CD8-positive, alpha-beta T cell (primary cell): ENCODE measurements at places on chromosomes 3 and 15.

DNA sequence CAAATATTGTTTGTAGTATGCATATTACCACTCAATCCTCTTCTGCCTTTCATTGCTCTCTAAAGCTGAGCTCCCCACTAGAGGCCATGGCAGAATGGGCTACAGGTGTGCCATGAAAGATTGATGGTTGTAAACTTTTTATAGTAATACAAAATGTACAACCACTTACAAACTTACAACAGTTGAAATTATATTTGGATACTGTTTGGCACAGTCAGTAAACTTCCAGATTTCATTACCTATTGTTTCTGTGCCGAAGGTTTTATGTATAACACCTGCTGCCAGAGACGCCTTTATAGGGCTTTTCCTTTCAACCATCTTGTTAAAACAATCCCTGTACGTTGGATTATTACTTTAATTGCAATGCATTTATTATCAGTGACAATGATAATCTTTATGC, 7.0 kb downstream of the ROPN1 start:
- no peak for DNase-seq

GRCh38 chr3:97610626-97611025, 153.9 kb upstream of the ARL6 start:
- no peak for DNase-seq

GRCh38 chr3:24437326-24437725, 57.3 kb downstream of the THRB start:
- no peak for DNase-seq

DNA sequence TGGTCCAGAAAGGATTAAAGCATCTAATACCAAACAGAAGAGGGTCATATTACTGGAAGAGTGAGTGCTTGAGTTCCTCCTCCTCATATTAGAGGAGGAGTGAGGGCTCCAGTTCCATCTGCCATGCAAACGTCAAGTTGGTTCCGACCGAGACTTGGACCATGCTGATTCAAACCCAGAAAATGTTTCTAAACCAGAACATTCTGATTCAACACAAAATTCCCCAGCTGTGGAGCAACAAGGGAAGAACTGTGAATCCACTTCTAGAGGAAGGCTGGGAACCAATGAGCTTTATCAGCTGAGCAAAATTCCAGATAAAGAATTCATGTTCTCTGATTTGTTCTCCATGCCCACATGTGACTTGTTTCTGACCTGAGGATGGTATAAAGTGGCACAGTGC, 135.6 kb upstream of the WNT5A start:
- DNase-seq = no peak

GRCh38 chr3:134463676-134464063, 22.1 kb downstream of the ANAPC13 start:
- no peak for DNase-seq

DNA sequence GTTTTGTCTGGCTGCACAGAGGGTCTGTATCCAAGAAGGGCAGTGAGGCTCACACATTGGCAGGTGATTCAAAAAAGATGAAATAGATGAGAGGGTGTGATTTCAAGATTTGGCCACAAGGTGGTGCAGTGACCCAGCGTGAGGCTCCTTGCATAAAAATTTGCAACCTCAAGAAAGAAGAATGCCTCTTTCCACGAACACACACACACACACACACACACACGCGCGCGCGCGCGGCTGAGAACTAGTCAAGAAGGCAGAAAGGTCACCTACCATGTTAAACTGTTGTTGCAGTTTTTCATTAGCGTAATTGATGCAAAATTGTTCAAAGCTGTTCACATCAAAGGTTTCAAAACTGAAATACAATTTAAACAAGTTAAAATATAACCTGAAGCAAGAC, 39.2 kb downstream of the MYO5C start:
- DNase-seq = peak; percentile 54

DNA sequence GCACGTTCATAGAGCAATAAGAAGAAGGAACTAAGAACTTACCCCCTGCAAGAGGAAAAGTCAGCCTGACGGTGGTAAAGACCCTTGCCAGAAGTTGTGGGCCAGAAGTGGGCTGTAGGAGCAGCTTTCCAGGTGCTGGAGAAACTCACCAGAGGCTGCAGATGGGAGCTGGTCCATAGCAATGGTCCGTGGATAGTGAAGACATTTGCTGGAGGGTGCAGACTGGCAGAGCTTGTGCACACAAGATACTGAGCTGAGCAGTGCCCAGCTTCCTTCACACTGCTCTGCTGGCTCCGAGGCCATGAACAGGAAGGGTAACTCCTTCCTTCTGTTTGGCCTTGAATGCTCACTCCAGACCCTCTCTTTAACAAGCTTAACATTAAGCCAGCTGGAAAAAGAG, 149.8 kb upstream of the BNIP2 start:
- DNase-seq = no peak

- no peak for DNase-seq
These were observed 60.4 kb downstream of the PLAAT1 start for GRCh38 chr3:193301433-193301832.

- DNase-seq = no peak
These were observed 143.5 kb upstream of the NECTIN3 start for GRCh38 chr3:110928016-110928662.

- no peak for DNase-seq
These were observed 101.6 kb upstream of the NR2E3 start for GRCh38 chr15:71708741-71709140.

DNA sequence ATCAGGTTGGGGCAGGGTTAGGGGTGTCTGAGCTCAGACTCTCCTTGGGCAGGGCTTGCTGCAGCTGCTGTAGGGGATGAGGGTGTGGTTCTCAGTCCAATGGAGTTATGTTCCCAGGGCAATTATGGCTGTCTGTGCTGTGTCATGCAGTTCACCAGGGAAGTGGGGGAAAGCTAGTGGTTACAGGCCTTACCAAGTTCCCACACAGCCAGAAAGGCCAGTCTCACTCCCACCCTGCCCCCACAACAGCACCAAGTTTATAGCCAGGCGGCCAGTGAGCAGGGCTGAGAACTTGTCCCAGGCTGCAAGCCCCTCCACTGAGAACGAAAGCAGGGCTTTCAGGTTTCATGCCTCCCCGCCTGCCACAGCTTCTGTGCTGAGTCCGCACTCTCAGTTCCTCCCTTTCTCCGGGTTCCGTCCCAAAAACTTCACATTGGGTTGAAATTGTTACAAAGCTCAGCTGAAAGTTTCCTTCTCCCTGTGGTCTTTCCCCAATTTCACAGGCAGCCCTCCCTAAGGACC, 19.6 kb upstream of the CPOX start:
- DNase-seq = no peak

- peak; percentile 58 for DNase-seq
These were observed 238.8 kb downstream of the EDEM1 start for GRCh38 chr3:5426094-5426883.

DNA sequence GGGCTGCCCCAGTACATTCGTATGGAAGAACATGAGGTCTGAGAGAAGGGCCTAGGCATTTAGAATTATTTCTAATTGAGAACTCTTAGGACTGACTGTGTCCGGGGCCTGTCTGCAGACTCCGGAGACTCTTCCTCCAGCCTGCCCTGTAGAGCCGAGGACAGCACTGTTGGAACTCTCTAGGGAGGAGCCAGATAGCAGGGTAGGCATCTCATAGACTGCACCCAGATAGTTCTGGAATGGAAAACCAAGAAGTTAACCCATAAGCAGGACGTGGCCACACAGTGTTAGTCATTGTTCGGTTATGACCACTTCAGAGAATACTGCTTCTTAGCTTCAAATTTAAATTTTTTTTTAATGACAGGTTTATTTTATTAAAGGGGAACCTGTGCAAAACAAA, 59.5 kb downstream of the SNRK start:
- DNase-seq = no peak

DNA sequence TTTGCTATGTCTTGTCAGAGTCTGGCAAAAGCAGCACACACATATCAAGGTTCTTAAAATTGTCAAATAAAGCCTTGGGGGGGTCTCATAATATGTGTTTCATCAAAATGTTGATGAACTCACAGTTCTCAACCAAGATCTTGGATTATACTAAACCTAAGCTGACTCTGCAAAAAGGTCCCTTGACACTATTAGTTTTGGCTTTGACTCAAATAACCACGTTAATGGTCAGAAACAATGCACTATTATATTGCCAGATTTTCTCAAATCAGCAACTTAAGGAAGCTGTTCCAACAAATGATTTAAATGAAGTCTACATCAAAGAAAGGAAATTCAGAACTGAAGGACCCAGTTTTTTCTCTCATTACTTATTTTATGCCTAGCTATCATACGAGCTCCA, 1063.9 kb downstream of the ROBO1 start:
- no peak for DNase-seq

DNA sequence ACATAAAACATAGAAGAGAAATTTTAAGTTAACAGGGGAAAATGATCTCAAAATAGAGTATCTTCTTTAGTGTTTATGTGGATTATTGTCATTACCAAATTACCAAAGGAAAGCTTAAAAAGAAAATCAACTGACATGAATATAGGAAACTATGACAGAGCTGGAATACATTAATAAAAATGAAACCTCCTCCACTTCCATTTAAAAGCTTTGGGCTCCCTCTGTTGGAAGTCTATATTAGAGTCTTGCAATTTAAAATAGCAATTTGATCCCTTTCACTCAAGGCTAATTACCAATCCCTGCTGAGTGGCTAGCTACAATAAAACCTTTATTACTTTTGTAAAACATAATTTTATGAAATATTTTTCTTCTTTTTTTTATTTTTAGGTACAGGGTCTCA, 61.4 kb upstream of the IMPG2 start:
- no peak for DNase-seq

GRCh38 chr15:29451201-29451781, 181.7 kb upstream of the NSMCE3 start:
- DNase-seq = no peak

GRCh38 chr15:66909381-66909890, 156.0 kb upstream of the SMAD3 start:
- no peak for DNase-seq

DNA sequence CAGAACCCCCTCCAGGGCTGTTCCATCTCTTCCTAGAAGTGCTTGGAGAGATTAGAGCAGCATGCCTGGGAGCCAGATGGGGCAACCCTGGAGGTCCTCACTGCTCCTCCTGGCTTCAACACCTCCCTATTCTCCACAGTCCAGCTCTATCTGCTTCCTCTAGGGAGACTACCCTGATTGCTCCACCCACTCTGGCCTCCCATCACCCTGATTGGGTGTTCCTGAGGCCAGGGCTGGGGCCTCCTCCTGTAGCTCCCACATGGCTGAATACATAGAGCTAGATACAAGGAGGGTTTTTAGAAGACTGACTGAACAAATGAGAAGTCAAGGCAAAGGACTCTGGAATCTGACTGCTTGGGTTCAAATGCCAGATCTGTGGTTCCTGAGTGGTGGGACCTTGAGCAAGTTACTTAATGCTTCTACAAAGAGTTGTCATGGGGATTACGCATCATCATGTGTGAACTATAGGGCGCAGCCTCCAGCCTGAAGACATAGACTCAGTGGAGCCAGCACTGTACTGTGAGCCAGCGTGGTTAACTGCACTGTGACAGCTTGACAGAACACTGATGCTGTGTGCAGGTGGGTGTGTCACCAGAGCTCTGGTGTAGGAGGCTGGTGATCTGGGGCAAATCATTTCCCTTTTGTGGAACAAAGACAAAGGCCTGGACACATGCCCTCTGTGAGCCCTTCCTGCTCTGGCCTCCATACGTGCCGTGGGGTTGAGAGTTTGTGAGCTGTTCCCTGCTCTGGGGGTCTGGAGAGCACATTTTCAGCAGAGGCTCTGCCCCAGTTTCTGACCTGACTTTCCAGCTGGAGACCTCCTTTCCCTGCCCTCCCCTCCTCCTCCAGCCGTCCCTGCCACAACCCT, 74.8 kb downstream of the SCN5A start:
- DNase-seq = no peak

GRCh38 chr15:52709187-52709981, 30.2 kb upstream of the ATOSA start:
- no peak for DNase-seq

GRCh38 chr3:15313461-15313860, 18.9 kb downstream of the SH3BP5 start:
- DNase-seq = peak; percentile 16

GRCh38 chr3:134282659-134283047, 32.0 kb upstream of the RYK start:
- DNase-seq = no peak

DNA sequence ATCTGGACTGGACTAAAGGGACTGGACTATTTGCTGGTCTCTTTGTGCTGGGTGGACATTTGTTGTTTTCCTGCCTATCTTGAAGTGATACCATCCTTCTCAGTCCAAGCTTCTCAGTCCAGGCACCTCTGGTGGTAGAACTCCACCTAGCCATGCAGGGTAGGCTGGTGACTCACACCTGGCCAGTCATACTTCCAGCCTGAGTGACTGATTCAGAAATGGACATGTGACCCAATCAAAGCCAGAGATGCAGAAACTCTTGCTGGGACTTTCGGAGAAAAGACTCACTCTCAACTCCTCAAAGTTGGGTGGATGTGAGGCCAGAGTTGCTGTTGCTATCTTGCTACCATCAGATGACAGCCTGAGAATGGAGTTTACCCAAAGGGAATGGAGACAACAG, 5.6 kb upstream of the ASB14 start:
- no peak for DNase-seq

DNA sequence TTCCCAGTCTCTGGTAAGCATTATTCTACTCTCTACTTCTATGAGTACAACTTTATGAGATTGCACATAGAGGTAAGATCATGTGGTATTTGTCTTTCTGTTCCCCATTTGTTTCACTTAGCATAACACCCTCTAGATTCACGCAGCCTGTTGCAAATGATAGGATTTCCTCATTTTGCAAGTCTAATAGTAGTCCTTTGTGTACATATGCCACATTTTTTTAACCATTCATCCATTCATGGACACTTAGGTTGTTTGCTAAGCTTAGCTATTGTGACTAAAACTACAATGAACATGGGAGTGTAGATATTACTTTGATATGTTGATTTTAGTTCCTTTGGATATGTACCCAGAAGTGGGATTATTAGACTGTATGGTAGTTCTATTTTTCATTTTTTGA, 717.9 kb upstream of the ALCAM start:
- no peak for DNase-seq

GRCh38 chr15:79357566-79357965, 46.7 kb downstream of the TMED3 start:
- no peak for DNase-seq

- DNase-seq = no peak
These were observed 130.3 kb upstream of the CDIN1 start for GRCh38 chr15:36449084-36449661.

GRCh38 chr3:71478568-71478967, 105.0 kb downstream of the FOXP1 start:
- no peak for DNase-seq

- DNase-seq = no peak
These were observed 294.0 kb downstream of the RORA start for GRCh38 chr15:60935130-60935529.

DNA sequence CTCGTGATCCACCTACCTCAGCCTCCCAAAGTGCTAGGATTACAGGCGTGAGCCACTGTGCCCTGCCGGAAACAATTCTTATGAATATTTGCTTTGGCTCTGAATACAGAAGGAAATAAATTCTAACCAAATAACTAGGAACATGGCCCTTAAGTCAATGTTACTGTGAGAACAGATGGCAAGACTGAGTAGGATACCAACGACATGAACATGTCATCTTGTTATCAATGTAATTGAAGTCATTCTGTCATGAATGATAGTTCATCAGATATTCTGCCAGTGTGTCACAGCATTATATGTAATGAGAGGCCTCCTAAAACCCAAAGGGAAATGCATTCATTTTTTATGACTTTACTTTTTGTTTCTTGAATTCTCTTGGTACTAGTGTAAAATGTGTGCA, 548.8 kb downstream of the MCTP2 start:
- no peak for DNase-seq
